ENCODE measurements at places on chromosomes 7 and 10.

GRCh38 chr7:10469476-10469875 lies 504.2 kb upstream of the PHF14 start:
- DNase-seq = no peak

DNA sequence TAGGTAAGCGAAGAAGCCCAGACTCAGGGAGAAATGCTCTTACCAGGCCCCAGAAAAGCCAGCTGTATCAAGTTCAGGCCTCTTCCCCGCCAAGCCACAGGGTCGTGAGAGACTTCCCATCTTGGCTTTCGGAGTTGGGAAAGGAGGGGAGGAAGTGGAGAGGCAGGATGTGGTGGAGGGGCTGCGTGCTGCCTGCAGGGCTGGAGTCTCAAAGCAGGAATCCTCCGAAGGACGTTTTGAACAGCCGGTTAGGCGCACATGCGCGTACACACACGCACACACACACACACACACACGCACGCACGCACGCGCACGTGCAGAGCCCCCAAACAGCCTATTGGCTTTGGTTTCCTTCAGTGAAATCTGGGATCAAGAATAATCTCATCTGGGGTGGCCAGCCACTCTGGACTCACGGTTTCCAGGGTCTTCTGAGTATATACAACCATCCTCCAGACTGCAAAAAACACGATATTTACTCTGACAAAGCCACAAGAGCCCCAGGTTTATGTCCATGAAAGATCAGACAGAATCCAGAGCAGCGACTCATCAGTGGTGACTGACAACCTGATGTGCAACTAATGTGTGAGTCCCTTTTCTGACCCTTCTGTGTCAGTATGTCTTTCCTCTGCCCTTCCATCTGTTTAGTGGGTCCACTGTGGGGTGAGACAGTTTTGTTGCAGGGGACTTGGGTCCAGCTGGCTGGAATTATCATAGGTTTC lies 115.0 kb upstream of the ZNF438 start:
- no peak for DNase-seq

DNA sequence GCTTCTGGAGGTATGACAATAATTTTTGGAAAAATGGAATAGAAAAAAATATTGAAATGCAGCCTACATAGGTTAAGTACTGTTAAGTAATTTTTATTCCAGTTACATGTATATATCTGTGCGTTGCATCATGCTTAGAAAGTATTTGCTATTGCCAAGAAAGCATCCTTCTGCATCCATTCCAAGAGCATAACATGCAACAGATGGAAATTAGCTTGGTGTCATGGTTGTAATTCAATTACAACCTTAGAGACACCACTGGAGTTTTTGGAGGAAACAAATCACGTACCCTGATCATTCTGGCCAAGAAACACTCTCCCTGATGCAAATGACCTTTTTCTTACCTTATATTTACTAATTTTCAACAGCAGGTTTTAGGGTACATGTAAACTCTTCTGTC lies 1.7 kb downstream of the AKR1B1 start:
- DNase-seq = no peak

DNA sequence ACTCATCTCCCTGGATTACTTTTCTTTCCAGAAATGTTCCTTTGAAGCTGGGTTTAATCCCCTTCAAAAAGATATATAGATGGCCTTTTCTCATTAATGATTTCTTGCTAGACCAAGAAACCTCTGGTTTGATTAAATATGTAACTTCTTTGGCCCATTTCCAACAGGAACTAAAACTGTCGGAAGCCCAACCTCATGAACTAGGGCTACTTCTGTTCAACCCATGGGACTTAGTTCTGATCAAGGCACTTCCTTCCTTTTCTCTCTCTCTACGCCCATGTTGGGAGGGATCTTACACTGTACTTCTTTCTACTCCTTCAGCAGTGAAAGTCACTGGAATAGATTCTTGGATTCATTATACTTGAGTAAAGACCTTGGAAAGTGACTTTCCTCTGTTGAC lies 83.6 kb downstream of the TMEM106B start:
- DNase-seq = no peak

DNA sequence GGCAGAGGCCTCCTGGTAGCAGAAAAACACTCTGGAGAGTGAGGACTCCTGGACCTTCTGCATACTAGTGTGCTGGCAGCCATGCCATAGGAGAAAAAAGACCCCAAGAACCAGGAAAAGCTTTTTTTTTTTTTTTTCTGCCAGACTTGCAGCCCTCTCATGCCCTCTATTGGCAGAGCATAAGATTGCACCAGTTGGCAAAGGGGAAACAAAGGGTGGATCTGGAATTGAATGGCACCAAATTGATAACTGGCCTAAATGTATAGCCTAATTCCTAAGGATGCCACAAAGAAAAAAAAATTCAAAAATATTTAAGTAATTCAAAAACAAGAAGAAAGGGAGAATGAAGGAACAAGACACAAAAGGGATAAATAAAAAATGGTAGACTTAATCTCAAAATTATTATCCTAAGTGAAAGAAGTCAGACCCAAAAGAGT lies 112.5 kb upstream of the GHITM start:
- DNase-seq = peak; percentile 51

DNA sequence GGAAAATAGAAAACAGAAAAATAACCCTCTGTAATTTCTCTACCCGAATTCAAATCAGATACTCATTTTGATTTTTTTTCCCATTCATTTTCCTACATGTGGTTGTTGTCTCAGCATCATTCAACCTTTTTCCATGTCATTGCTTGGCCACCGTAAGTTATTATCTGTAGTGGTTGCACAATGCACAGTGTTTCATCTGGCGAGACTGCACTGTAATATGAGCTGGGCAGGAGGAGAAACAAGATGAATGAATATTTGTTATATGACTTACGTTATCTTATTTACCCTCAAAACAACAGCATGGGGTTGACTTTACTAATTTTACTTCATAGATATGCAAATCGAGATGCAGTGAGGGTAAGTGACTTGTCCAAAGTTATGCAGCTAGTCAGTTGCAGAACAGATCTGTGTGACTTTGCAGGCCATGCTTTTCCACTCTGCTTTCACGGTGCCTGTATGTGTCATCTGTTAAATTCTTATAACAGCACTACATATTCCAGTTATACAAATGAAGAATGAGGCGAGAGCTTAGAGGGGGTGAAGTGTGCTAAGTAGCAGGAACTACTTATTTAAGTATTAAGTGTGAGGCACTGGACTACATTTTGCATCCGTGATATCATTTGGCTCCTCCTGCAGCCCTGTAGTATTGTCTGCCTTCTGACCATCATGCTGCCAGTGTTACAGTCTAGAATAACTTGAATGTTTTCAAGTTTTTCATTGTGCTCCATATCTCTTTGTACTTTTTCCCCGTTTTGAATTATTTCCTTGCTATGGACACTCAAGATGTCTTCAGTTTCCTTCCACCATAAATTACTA lies 56.7 kb downstream of the ZMYND11 start:
- DNase-seq = no peak

Data from NCI-H2171 treated with DMSO at 0.1 percent for 48 hours (cell line).